ENCODE measurements at places on chromosomes 2 and 18.
A peak's percentile ranks its signal among the peaks of the same experiment; 100 is the strongest.

GRCh38 chr2:127991742-127992141 lies 36.1 kb downstream of the SAP130 start:
- DNase-seq, result no peak

DNA sequence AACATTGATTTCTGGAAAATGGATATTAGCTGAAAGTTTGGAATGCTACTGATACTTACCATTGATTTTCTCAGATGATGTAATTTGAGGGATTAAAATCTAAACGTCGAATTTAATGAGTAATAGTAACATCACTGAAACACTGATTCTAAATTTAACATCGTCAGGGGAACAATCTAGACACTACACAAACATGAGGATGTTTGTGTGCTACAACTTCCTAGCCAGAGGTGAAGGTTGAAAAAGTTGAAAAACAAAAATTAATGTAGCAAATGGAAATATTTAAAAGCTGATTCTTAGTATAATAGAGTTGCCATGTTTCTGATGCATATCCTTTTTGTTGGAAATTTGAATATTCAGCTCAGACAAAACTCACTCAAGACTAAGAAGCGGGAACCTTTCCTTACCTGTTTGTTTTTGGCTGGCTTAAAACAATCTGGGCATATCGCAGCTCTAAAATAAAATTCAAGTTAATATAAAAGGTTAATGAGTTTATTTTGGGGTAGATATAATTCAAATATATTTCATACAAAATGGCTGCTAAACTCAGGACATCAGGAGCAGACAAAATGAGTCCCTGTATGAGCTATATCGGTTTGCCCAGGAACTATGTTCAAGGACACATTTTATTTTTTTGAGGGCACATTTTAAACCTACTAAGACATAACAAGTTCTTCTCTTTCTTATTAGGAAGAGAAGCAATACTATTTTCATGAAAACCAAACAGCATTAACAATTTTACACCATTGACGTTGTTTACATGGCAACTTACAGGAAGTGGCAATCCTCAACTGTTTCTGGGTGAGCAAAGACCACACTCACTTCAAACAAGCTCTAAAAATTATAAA lies 52.6 kb upstream of the PEX13 start:
- DNase-seq, result no peak

DNA sequence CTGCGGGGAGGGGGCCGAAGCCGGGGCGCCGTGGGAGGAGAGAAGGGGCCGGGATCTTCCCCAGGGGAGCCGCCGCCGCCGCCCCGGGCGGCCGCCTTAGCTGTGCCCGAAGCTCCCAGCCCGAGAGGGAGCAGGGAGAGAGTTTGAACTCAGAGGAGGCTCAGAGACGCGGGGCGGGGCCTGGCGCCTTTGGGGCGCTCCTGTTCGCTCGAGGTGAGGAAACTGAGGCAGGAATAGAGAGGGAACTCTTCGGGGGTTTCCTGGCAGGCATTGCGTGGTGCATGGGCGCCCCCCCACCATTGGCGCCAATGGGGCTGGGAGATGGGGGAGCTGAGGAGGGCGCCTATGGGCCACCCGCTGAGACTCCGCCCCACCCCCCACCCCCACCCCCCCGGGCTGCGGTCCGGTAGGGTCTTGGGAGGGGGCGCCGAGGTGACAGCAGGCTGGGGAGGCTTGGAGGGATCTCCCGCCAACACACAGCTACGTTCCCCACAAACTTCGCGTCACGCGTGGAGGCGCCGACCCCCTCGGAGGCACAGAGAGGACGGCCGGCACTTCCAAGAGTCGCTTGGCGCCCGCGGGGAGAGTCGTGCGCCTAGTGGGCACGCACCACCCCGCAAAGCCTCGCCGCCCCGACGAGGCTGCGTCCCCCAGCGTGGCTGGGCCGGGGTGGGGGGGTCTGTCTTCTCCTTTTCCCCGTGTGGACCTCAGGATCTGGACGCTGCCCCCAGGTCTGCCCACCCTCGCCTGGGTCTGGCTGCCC lies 680 bp downstream of the CTDSP1 start:
- no peak for DNase-seq

- DNase-seq, result no peak
Observed at GRCh38 chr18:23683671-23684070, 5.6 kb upstream of the LAMA3 start.

- no peak for DNase-seq
Observed at GRCh38 chr18:79396431-79397246, 909 bp downstream of the NFATC1 start.

DNA sequence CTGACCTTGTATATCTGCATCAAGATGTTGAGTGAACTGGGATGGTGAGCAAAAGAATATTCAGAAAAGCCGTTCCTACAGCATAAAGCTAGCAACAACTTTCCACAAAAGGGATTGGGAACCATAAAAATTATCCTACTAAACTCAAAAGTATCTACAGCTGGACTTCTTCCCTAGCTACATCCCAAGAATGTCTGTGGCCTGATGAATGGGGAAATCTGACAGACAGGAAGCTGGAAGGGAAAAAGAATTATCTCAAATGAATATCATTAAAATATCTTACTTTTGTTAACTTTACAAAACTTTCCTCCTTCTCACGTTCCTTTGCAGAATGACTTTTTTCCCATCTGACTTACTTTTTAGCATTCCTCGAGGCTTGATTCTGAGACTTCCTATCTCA lies 150.9 kb downstream of the PDE11A start:
- DNase-seq, result no peak

DNA sequence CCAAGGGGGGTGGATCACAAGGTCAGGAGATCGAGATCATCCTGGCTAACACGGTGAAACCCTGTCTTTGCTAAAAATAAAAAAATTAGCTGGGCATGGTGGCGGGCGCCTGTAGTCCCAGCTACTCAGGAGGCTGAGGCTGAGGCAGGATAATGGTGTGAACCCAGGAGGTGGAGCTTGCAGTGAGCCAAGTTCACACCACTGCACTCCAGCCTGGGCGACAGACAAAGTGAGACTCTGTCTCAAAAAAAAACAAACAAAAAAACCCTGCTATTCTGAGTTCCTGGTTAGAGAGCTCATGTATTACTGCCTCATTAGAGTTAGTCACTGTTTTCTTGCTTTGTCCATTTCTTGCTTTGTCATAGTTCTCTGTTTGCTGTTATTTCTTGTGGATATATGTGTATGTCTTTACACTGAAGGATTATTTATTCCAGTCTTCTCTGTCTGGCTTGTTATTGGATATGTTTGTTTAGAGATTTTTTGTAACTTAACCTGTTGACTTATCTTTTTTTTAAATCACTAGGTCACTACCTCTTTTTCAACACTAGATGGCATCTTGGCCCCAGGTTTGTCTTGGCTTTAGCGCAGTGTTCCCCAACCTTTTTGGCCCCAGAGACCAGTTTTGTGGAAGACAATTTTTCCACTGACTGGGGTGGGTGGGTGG lies 17.0 kb downstream of the TTLL4 start:
- DNase-seq, result no peak

- no peak for DNase-seq
Observed at GRCh38 chr18:21632393-21632792, 20.3 kb downstream of the SNRPD1 start.

- peak; percentile 11 for DNase-seq
Observed at GRCh38 chr2:203328760-203329540, 756 bp downstream of the ABI2 start.

GRCh38 chr2:195330513-195330956 lies 326.5 kb upstream of the SLC39A10 start:
- DNase-seq, result no peak

DNA sequence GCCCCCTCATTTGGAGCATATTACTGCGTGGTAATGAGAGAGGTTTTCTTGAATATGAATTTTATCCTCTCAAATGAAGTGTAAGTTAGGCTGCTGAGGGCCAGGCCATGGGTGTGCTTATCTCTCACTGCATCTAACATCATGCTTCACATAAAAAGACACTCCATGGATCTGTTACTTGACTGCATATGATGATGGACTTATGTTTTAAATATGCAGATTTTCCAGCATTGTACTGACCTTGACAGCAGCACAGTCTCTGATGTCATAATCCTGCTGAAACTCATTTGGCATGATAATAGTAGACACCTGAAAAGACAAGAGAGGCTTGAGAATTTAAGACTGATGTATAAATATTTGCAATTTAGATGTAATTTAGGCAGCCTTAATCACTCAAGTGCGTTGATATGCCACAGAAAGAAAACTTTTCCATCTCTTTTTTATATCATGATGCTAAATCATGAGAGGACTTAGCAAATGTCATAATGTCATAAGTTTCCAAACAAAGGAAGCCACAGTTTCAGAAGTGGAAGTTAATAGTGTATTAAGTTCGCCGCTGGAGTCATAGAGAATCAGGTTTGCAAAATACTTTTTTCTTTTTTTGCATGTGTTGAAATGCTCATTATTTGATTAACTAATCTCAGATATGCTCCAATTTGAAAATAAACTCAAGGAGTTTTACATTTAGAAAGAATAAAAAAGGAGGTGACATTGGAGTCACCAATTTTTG lies 62.7 kb upstream of the CD302 start:
- no peak for DNase-seq

GRCh38 chr2:96145036-96145847 lies at the start of gene DUSP2:
Gene DUSP2, minus strand, starts transcription at chr2:96145440. Its CDS starts 86 bp downstream, at chr2:96145354.
- DNase-seq, result peak; percentile 81

DNA sequence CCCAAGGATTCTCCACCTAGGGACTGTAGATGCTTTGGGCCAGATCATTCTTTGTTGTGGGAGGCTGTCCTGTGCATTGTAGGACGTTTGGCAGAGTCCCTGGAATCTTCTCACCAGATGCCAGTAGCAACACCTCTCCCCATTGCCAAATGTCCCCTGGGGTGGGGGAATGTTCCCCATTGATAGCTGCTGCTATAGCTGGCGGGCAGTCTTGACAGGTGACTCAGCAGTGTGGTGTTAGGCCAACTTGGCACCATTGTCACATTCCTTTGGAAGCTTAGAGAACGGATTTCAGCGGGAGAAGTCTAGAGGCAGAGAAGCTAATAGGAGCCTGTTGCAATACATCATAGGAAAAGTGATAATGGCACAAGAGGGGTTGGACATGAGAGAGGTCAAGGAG lies 495.7 kb upstream of the SMIM21 start:
- no peak for DNase-seq

GRCh38 chr2:178125125-178125524 lies 12.9 kb downstream of the RBM45 start:
- DNase-seq, result no peak

DNA sequence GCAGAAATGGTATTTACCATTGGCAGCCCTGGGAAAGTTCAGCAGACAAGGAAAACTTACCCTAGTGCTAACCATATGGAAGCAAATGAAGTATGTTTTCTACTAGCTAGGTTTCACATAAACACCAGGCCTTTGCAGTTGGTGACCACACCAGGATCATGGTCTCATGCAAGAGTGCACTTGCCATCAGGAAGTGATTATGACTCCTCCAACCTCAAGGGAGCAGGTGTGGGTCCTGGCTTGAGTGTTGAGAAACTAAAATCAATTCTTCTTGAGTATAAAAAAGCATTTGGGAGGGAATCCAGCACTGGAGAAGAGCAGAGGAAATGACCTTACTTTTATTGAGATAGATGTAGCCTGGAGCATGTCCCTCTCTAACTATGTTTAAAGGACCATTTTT lies 56.8 kb upstream of the SPAG16 start:
- no peak for DNase-seq

- DNase-seq, result no peak
Observed at GRCh38 chr2:242054406-242054805, 184.9 kb downstream of the RTP5 start.

DNA sequence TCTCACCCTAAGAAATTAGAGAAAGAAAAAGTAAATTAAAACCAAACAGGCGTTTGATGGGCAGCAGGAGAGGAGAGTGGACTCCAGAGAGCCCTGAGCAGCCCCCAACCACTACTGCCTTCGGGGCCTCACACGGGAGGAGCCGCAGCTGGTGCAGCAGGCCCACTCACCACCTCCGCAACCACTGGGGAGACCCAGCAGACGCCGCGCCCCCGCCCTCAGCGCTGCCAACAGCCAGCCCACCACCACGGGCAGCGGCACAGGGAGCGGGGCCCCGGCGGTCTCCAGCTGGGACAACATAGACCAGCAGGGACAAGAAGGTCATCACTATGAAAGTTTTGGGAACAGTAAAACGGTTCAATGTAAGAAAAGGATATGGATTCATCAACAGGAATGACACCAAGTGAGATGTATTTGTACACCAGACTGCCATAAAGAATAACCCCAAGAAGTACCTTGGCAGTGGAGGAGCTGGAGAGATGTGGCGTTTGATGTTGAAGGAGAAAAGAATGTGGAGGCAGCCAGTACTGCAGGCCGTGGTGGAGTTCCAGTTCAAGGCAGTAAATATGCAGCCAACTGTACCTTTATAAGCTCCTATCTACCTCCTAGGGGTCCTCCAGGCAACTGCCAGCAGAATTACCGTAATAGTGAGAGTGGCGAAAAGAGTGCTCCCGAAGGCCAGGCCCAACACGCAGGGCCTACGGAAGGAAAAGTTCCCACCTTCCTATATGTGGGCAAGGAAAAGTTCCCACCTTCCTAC lies 76.5 kb downstream of the OLA1 start:
- DNase-seq, result no peak

Measured in activated CD8-positive, alpha-beta memory T cell treated with anti-CD3 and anti-CD28 coated beads for 1 hour (primary cell).